Effector memory CD4-positive, alpha-beta T cell (primary cell): ENCODE measurements at places on chromosomes 12 and 14.

- DNase-seq = no peak
Measured at GRCh38 chr12:118332511-118332910, 40.2 kb downstream of the TAOK3 start.

DNA sequence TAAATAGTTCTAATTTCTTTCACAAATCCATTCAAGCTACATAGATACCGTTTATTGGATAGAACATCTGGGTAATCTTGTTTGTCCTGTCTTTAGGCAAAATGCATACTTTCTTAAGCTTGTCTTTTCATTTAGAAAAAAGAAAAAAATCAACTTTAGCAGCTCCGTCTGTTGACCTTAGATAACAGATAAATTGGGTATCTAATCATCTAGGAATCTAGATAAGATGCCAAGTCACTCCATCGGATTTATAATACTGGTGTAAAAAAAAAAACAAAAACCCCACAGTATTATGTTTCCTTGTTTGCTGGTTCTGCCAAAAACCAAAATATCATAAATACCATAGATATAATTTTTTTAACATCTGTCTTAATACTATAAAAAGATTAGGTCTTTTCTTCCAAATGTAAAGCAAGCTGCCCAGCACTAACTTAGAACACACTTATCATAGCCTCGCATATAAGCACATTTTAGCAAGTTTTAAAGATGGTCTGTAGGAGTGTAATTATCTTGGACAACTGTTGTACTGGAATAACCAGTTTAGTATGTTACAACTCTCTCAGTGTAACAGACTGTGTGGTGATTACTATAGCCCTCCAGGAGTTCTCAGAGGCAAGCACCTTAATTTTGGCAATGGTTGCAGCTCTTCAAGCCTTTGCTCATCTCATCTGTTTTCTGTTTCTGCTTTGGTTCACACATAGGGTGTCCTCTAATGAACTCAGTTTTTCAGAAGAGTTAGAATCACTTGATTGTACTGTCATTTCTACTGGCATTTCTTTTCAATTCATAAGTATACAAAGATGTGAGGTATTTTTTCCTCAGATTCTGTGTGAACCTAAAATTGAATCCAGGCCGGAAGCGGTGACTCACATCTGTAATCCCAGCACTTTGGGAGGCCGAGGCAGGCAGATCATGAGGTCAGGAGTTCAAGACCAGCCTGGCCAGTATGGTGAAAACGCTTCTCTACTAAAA, 83.1 kb downstream of the ANO6 start:
- no peak for DNase-seq

- peak; percentile 23 for DNase-seq
Measured at GRCh38 chr12:111056618-111057521, 136.5 kb upstream of the MYL2 start.

- no peak for DNase-seq
Measured at GRCh38 chr12:2336409-2336829, 283.6 kb downstream of the CACNA1C start.

- no peak for DNase-seq
Measured at GRCh38 chr12:114412307-114412706, 6.4 kb upstream of the TBX5 start.

DNA sequence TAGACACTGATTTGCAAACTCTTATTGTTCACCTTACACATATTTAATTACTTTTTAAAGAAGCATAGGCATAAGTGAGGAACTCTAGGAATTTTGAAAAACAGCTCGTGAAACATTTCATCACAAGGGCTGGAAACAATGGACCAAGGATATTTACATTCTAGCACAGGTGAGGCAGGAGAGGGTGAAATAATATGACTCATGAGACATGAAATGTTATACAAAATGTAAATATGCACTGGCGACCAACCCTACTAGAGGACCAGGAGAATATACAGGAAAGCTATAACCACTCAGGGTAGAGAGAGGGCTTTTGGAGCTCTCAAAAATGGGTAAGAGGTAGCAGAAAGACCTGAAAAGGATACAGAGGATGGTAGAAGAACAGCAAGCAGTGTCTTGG, 115.3 kb downstream of the PTGER2 start:
- DNase-seq = no peak

GRCh38 chr14:91354979-91355685, 62.5 kb downstream of the CCDC88C start:
- no peak for DNase-seq

DNA sequence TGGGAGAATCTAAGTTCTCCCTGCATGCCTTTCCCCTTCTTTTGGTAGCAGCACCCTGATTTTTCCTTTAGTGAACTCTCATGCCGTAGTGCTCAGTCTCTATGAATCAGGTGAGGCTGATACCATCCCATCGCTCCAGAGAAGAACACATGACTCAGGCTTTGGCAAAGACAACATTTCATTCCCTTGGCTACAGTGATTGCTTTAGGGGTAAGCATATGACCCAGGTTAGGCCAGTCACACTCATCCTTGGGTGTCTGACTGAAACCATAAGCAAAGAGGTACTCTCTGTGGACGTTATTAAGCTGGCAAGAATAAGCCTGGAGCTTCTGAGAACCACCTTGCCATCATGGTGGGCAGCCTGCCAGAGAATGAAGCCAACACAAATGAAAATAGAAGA, 141.8 kb downstream of the MYRFL start:
- no peak for DNase-seq

DNA sequence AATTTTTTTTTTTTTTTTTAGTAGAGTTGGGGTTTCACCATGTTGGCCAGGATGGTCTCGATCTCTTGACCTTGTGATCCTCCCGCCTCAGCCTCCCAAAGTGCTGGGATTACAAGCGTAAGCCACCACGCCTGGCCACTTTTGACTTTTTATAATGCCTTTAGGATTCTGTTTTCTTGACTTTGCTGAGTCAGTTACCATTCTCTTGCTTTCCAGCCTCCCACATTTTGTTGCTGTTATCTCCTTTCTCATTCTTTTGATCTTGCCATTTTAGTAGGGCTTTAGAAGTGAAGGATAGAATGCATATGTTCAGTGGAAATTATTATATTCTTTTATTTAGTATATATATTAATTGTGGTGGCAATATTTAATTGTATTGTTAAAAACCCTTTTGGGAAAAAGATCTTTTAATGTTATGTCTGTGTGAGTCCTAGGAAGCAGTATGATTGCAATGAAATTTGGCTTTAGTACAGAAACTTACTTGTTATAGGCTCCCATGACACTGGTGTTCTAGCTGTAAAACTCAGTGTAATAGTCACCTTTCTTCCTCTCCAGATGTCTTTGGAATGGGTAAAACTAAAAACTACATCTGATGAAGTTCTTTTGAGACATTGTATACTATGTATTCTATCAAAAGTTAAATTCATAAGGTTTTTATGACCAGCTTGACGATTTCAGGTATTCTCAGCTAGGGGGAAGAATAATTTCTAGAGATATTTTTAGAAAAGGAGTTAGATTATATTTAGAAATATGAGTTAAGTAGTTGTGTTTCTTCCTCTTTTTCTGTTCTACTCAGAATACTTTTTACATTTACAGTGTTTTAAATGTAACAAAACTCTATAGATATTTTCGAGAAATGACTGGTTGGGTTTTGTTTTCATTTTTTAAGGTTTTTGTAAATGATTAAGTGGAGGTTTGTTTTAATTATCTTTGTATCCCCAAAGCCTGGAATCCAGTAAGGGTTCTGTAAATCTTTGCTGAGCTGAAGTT, 74.7 kb downstream of the APAF1 start:
- no peak for DNase-seq

DNA sequence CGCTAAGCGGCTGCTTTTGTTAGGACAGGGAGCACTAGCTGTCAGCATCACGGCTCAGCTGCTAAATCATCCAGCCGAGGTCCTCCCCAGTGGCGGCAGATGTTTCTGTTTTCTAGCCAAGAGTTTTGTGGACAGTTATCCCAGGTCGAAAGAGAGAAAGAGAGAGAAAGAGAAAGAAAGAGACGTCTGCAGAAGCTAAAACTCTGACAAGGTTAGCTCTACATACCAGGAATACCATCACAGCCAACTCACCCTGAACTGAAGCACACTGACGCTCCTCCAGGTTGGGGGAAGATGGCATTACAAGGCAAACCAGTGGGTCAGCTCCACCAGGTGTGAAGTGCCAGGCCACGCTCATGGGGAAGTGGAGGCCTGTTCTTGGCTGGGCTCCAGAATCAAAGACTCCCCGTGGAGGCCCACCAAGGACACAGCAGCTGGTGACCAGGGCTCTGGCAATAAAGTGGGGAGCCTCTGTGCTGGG, 64.9 kb upstream of the DICER1 start:
- no peak for DNase-seq

- DNase-seq = no peak
Measured at GRCh38 chr14:70013271-70013873, 134.2 kb downstream of the SMOC1 start.

DNA sequence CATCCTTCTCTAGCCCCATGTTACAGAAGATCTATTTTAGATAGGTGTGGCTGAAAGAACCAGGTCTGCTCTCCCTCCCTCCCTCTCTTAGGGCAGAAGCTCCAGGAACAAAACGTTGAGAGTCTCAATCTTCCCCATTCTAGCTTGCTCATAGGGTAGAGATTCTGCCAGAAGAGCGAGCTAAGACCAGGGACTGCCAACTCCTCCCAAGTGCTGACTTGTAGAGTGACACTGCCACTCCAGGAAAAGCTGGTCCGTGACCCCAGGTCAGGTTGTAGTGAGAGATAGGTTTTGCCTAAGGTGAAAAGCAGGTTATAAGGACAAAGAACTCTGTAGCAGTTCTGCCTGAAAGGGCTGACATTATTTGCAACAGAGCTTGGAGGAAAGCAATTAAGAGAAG, 73.4 kb downstream of the INSM2 start:
- no peak for DNase-seq

DNA sequence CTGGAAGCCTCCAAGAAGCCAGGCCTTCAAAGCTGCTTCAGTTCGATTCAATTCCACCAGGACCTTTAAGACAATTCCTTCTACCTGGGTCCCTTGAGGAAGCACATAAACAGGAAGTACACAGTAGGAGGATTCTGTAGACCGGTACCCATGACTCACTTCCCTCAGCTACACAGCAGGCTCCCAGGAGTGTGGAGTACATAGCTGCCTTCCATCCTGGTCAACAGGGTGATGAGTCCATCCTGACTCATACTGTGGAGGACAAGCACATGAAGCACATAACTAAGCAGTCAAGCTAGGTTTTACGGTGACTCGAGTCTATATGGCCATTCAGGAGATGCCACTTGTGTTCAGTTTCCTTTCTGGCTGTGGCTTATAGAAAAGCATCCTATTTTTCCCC, 197.6 kb upstream of the RBM19 start:
- no peak for DNase-seq

DNA sequence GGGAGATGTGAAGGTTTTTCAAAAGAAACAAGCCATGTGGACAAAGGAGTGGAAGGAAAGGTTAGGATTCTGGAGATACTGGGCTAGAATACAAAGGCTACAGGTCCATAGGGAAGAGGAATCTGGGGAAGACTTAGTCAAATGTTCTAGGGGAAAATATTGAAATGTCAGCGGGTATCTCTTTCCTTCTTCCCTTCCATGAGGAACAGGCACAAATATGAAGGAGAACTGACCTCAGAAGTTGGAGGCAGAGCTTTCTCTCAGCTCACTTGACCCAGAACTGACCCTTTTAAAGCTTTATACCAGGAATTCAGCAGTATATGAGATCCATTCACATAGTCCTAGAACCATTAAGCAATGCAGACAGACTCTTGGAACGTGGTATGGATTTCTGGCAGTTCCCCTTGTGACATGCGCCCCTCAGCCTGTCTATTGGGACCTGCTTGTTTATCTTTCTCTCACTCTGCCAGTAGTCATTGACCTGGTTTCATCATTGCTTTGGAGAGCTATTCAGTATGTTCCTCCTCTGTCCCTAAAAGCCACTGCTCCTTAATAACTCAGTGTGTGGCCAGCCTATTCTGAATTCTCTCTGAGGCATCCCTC, 43.0 kb upstream of the GSG1 start:
- DNase-seq = no peak

DNA sequence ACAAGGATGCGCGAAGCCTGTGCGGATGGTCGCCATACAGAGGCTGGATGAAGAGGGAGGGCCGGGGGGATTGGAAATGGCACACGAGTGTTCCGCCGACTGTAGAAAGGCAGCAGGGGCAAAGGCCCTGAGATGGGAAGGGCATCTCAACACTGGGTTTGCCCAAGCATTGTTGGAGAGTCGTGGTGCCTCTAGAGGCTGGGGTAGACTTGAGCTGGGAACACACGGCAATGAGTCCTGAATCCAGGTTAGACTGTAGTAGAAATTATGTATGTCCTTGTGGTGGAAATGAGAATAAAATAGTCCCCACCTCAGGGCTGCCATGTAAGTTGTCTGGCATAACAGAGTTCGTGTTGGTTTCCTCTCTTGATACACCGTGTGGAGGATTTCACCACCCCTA, 83.8 kb upstream of the CCND2 start:
- no peak for DNase-seq

- peak; percentile 65 for DNase-seq
Measured at GRCh38 chr12:42237052-42237852, 796 bp downstream of the YAF2 start.

- DNase-seq = no peak
Measured at GRCh38 chr12:99059824-99060511, 414.9 kb downstream of the APAF1 start.

DNA sequence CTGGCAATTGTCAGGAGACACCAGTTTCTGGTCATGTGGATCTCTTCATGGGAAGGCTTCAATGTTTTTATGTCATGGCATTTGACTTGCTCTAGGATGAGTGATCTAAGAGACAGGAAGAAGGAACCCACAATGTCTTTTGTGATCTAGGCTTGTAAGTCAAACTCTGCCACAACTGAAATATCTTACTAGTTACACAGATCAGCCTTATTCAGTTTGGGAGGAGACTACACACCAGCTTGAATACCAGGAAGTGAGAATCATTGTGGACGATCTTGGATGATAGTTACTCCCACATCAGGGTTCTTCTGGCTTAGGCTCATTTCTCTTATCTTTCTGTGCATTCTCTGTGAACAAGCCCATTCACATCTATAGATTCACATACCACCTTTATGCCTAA, 236.2 kb upstream of the FBXO33 start:
- no peak for DNase-seq

DNA sequence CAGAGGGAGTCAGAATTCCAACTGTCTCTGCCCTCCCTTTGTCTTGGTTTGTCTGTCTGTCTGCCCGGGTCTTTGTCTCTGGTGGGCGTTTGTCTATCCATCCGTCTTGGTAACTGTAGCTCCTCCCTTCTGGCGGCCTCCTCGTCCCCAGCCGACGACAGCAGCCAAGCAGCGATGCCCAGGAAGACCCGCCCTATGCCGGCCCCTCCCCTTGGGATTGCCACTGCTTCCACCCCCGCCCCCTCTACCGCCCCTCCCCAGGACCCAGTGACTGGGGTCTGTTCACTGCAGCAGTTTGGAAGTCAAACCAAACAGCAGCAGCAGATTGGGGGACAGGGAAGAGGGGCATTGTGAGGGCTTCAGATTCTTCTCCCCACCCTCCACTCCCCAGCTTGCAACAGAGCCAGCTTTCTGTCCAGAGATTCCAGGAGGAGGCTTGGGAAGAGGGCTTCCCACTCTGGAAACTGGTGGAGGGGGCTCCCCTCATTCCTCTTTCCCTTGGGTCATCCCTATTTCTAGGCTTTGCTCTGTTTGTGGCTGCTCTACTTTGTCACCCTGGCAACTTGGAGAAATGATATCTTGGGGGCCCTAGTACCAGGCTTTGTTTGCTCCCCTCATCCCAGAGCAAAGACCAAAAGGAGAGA, 2.4 kb upstream of the RARG start:
- no peak for DNase-seq

- no peak for DNase-seq
Measured at GRCh38 chr14:25041484-25041883, 8.5 kb downstream of the STXBP6 start.
